ENCODE measurements at places on chromosomes 2 and 18. TPM values are rescaled to one million over a fixed set of nuclear protein-coding genes. Genes with fewer than 3 reads are reported as not detected.

DNA sequence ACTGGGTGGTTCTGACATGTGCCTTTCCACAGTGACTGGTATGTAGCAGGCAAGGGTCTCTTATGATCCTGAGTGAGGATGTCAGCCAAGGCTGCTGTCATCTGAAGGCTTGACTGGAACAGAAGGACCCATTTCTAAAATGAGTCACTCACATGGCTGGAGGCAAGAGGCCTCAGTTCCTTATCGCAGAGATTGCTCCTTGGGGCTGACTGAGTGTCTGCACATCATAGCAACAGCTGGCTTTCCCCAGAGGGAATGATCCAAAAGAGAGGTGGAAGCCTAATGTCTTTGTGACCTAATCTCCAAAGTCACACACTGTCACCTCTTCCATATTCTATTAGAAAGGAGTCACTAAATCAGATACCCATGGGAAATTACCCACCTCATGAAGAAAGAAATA, 114.0 kb downstream of the NEDD4L start:
- DNase-seq = no peak

DNA sequence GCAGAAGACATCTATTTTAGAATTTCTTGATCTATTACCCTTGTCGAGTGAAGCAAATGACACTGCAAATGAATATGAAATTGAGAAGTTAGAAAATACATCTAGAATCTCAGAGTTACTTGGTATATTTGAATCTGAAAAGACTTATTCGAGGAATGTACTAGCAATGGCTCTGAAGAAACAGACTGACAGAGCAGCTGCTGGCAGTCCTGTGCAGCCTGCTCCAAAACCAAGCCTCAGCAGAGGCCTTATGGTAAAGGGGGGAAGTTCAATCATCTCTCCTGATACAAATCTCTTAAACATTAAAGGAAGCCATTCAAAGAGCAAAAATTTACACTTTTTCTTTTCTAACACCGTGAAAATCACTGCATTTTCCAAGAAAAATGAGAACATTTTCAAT, 370.4 kb downstream of the XIRP2 start:
- DNase-seq = no peak

GRCh38 chr18:59873641-59874040, 26.2 kb upstream of the PMAIP1 start:
- DNase-seq = no peak

GRCh38 chr2:44713170-44713569, 228.3 kb upstream of the SIX3 start:
- no peak for DNase-seq

DNA sequence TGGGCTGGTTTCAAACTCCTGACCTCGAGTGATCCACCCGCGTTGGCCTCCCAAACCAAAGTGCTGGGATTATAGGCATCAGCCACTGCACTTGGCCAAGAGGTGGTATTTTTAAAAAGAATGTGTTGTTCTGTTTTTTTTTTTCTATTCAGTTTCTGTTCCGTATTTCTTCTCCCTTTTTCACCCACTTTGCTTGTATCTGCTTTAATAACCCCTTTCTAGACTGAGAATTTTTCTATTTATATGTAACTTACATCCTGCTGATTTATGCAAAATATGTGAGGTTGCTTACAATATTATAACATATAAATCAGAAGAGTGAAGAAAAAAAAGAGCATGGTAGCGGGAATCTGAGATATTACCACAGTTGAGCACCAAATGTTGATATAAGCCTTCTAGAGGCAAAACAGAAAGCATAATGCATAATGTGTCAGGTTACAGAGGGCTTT, 17.2 kb upstream of the LYPD6B start:
- DNase-seq = no peak

DNA sequence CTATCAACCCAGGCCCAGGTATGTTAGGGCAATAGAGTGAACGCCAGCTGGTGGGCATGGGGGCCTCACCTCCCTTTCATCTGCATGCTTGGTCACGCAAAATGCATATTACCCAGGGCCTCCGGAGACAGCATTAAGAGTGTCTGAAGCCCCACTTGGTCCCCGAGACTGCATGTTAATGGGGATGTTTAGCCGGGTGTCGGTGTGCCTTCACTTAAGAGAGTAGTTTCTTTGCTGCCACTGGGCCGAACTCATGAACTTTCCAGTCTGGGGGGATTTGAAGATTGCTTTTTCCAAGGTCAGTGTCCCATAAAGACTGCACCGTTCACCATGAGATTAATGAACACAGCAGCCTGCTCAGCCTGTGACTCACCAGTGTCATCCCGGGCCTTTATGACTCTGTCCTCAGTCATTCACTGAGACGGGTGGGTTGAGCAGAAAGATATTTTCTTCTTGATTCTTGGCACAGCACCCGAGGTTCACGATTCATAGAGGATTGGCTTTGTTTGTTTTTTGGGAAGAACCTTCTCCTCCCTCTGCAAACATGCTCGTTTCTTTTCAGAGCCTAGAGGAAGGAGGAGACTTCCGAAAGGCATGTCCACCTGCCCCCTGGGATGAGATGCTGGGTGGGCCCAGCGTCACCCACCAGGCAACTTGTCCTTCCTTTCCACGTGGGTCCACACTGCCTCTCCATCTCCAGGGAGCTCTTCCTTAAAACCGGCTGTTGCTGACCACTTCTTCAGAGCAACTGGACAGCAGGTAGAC, 199.1 kb downstream of the GLI2 start:
- no peak for DNase-seq

DNA sequence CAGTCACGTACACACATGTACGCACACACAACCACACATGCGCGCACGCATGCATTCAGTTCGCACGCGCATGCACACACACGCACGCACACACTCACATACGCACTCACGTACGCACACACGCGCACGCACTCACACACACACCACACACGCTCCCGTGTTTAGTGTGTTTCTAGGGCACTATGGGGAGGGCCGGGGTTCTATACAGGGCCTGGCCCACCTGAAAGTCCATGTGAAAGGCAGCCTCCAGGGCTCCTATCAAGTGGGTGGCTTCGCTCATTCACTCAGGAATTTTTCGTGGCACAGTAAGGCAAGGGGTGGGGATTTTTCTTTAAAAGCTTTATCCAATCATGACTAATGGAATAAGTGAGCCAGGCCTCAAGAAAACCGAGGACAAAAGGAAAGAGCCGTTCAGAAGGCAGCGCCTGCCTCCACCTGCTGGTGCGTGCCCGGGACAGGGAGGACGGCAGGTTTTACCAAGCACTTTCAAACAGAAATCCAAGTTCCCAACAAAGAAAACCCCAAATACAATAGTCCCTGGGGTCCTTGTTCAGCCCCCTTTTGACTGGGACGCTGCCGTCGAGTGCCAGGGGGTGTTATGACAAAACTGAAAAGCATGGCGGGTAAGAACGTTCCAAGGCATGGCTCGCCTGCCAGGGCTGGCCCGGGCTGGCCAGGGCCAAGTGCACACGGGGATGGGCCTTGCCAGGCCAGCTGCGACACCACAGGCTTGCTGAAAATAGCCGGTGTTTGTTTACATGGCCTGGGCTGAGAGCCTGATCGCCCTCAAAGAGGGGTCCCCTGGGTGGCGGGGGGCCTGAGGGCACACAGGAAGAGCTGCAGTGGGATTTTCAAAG, 110.0 kb downstream of the HDAC4 start:
- DNase-seq = no peak

DNA sequence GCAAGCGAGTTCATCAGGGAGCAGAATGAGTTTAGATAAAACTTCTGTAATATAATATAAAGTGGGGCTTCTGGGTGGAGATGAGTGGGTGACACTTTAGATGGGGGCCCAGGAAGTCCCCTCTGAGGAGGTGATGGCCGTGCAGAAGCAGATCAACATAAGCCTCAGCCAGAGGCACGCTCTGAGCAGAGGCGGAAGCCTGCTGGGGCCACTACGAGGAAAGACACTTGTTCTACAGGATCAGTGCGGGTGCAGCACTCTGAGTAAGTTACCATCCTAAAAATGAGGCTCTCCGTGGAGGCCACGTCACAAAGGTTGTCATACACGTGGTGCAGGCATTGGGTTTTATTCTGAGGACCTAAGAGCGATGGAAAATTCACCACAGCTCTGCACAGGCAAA, 22.3 kb downstream of the TMEM18 start:
- DNase-seq = peak; percentile 62

DNA sequence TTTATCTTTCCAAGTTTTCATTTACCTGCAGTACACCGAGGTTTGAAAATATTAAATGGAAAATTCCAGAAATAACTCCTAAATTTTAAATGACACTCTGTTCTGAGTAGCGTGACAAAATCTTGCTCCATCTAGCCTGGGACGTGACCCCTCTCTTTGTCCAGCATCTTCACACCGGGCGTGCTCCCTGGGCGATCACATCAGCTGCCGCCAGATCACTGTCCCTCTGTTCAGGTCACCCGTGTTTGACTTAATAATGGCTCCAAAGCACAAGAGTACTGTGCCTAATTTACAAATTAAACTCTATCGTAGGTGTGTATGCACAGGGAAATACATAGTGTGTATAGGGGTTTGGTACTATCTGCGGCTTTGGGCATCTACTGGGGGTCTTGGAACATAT, 6.1 kb upstream of the TMEM185B start:
- no peak for DNase-seq

DNA sequence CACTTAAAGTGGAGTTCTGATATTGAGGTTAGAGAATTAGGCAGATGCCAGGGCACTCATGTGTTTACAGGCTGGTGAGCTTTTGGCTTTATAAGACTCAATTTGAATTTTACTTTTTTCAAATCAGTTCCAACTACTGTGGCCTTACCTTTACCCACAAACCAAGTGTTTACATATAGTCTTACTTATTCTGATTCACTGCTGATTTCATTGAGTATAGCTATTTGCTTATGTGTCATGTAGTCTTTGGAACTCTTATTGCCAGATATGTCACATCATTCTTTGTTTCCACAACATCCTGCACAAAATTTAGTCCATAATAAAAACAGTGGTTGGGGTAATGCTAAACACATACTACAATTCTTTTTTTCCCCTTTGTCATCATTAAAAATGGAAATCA, 96.5 kb downstream of the XIRP2 start:
- DNase-seq = no peak

- no peak for DNase-seq
Observed at GRCh38 chr2:176675271-176675949, 406.2 kb downstream of the MTX2 start.

DNA sequence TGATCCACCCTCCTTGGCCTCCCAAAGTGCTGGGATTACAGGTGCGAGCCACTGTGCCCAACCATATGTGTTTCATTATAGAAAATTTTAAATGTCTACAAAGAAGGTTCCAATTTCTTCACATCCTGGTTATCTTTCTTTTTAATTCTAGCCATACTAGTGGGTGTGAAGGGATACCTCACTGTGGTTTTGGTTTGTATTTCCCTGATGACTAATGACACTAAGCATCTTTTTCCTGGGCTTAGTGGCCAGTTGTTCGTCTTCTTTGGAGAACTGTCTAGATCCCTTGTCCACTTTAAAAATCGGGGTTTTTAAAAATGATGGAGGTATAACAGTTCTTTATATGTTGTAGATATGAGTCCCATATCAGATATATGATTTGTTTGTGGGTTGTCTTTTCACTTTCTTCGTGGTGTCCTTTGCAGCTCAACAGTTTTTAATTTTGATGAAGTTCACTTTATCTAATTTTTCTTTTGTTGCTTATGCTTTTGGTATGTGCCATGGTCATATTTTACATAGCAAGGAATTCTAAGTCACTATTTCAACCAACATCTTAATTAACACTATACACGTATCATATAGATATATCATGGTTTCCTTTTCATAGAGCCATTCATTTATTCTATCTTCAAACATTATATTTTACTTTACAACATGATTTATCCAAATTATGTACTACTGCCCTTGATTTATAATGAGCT, 135.0 kb upstream of the RIOK3 start:
- DNase-seq = no peak

GRCh38 chr2:212894026-212894425, 257.4 kb downstream of the IKZF2 start:
- DNase-seq = no peak

GRCh38 chr2:238169048-238169707, 10.4 kb downstream of the ERFE start:
- DNase-seq = no peak

DNA sequence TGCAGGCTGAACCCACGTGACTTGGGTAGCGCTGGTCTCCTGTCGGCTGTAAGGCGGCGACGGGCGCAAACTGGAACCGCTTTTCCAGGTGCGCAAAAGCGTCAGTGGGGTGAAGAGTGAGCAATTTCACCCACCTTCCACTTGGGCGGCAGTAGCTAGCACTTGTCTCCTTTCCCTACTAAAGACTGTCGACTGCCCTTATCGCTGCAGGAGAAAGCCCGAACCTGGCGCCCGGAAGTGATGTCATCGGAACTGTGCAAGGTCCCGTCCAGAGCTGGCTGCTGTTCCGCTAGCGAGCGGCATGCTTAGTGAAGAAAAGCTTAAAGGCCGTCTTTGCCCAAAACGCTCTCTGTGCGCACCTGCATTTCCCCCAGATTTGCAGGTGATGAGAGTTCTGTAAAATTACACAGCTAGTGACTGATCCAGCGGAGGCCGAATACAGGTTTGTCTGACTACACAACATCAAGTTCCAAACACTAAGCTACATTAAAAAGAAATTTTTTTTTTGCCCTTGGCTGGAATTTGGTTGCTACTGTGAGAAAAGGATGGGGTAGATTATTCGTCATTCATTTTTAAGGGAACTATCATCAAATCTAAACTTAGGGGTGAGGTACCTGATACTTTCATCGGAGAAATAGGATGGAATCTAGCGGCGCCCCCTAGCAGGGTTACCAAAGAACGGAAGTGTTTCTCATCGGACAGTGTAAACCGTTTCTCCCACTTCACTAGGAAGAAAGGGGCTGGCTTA, at the start of gene OSGEPL1:
TSS of gene OSGEPL1 (minus strand) at position 242 of the 748 bp plus-strand sequence. CDS start 1,152 bp downstream, outside the sequence.
- DNase-seq = no peak

- DNase-seq = no peak
Observed at GRCh38 chr2:64797881-64798575, 144.3 kb upstream of the SERTAD2 start.

GRCh38 chr2:97739020-97739892, 25.9 kb downstream of the ZAP70 start:
- DNase-seq = no peak

- DNase-seq = no peak
Observed at GRCh38 chr2:177178797-177179196, 33.8 kb upstream of the HNRNPA3 start.

DNA sequence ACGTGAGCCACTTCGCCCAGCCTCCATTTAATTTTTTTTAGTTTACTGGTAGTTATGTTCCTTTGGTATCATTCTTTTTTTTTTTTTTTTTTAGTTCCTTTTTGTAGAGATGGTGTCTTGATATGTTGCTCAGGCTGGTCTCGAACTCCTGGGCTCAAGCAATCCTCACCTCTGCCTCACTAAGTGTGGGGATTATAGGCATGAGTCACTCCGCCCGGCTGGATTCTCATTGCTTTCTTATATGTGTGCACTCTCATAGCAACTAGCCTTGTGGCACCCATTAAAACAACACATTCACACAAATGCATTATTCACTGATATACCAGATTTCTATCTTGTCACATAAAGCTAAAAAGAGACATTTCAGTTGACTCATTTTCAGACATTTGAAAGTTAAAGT, 4.2 kb downstream of the TTC27 start:
- no peak for DNase-seq

- no peak for DNase-seq
Observed at GRCh38 chr2:45860136-45861121, 209.0 kb downstream of the PRKCE start.

KIF5C gene
- total RNA-seq = 13.3 TPM

PTPN2 gene
- 32.9 TPM for total RNA-seq

IL36RN gene
- 0.25 TPM for total RNA-seq

ALK gene
- total RNA-seq = 0.74 TPM

MDH1B gene
- 0.49 TPM for total RNA-seq

GPR39 gene
- total RNA-seq = not detected

PLEKHA3 gene
- 5.9 TPM for total RNA-seq

BCL2 gene
- total RNA-seq = 18.7 TPM
